ENCODE measurements at places on chromosomes 1 and 21.

DNA sequence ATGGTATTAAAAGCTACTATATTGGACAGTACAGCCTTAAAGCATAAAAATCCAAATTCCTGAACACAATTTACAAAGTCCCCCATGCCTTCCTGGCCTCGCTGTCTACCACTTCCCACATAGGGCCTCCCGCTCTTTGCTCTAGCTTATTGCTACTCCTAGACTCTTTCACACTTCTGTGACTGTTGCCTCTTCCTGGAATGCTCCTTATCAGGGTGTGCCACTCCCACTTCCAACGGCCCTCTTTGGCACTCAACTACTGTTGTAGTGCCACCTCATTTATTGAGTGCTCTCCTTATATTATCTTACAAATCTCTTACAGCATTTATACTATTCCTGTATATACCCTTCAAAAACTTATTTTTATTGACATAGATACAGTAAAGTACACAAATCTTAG, 4.8 kb downstream of the SARS1 start:
- no peak for DNase-seq

DNA sequence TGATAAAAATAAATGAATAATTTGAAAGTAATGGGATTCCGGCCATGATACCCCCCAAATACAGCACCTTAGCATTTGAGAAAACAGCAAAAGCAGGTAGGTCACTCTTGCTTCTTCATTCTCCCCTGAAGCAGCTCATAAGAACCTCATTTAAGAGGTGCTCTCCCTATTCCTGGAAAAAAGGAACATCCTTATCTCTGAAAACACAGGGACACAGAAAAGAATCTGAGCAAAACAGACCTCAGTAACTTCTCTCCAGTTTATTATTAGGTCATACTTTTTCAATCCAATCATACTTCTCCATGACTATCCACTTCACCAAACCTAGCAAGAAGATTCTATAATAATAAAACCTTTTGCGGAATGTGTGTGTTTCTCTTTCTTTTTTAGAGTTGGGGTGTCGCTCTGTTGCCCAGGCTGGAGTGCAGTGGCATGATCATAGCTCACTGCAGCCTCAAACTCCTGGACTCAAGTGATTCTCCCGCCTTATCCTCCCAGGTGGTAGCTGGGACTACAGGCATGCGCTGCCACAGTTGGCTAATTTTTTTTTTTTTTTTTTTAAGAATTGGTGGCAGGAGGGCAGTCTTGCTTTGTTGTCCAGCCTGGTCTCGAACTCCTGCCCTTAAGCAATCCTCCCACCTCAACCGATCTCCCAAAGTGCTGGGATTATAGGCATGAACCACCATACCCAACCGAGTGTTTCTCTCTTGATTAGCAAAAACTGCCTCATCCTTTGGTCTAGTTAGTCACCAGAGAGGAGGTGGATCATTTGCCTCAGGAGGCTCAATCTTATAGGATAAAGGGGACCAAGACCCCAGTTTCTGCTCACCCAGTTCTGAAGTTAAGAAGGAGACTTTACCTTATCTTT, 10.6 kb upstream of the TRIM33 start:
- DNase-seq = no peak

GRCh38 chr1:235648407-235648907, 1.1 kb downstream of the GNG4 start:
- no peak for DNase-seq

GRCh38 chr1:84582802-84583587, 8.8 kb upstream of the CTBS start:
- DNase-seq = no peak

DNA sequence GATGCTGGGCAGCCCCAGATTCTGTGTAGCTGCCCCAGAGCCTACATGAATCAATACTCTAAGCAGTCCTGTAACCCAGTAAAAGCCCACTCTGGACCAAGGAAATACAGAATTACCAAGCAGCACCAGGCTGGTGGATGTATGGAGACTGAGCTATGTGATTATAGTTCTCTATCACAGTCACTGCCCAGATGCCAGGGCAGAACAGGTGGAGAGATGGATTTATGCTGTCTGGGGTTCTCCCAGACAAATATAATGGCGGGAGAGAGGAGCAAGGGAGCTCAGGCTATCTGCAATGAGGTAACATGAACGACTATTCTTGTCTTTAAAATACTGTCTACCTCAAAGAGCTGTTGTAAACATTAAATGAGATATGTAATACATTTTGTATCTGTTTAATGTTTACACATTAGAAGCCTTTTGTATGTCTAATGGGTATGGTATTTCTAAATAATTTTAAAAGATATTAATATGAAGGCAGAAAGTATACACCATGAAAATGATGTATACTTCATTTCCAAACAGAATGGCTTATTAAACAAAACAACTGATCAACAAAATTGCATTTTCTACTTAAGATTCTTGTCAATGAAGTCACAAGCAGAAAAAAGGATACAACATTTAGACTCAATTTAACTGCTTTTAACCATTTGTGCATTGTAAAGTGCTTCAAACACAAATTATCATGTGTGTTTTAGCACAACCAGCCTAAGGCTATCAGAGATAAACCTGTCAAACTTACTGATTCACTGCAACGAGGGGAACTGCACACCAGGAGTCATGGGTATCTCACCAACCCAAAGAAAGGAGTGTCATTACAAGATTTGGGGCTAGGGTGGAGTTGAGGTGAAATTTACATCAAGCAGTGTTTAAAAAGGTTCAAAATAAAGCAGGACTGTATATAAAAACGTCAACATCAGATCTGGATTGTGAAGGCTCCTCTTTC, 3.0 kb downstream of the SDE2 start:
- DNase-seq = no peak

DNA sequence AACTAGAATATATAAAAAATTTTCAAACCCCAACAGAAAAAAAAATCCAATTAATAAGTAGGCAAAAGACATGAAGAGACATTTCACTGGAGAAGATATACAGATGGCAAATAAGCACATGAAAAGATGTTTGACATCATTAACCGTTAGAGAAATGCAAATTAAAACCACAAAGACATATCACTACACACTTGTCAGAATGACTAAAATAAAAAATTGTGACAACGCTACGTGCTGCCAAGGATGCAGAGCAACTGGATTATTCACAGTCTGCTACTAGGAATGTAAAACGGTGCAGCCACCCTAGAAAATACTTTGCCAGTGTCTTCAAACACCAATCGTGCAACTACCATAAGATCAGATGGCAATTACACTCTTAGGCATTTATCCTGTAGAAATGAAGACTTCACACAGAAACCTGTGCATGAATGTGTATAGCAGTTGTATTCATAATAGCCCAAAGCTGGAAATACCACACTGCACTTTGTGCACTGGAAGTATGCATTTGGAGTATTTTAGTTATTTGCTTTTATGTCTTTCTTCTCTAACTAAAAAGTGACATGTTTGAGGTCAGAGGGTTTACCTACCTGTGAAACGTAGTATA, 75.3 kb upstream of the PALMD start:
- DNase-seq = no peak

GRCh38 chr1:177008653-177009052, 155.9 kb downstream of the ASTN1 start:
- DNase-seq = no peak

DNA sequence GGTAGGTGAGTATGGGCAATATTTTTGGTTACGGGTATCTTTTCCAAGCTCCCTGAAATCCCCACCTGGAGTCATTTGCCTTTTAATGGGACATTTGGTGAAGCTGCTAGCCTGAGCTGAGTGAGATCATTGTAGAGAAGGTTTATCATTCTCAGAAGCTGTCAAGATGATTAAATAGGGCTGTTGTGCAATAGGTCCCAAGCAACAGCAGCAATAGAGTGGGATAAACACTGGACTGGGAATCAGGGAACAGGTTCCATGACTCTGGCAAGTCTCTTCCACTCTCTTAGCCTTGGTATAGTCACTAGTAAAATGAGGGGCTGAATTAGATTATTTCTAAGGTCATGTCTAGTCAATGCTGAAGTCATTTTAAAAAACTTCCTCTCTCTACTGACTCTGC, 30.3 kb upstream of the FAM78B start:
- no peak for DNase-seq

DNA sequence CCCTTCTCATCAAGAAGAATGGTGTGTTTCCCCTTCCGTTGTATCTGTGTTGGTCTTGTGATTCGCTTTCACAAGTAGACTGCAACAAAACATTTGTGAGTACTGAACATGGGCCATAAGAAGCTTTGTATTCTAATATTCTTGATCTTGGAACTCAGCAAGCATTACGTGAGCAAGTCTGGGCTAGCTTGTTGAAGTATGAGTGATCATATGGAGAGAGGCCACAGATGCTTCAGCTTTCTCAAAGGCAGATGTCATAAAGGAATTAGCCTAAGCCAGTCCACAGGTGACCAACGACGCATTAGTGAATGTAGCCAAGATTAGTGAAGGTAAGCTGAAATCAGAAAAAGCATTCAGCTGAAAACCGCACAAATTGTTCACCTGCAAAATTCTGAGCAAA, 609.6 kb upstream of the NEGR1 start:
- DNase-seq = no peak

DNA sequence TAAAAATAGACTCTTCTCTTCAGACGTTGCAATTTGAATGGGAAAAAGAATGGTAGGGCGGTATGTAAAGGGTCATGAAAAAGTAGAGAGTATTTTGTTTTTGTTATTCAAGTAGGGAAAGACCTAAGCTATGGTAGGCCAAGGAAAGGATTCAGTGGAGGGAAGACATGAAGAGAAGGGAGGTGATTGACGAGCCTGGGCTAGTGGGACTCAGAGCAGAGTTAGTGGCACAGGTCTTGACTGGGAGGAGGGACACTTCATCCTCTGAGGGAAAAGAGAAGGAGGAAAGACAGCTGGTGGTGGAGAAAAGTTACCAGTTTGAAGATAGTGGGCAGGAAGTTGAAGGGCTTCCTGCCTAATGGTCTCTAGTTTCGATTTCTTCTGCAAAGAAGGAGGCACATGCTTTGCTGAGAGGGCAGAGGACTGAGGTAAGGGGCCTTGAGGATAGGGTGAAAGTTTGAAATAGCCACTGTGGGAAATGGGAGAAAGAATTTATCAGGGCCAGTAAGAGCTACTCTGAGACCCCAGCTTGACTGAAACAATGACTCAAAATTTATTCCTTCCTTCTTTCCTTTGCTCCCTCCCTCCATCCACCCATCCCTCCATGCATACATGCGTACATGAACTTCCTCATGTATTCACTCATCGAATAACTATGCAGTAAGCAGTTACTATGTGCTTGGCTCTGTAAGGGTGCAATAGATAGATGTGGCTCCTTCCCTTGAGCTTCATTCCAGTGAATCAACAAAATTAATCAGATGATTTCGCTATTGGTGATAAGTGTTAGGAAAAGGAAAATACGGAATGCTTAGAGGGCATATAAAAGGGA, 4.2 kb downstream of the CD48 start:
- no peak for DNase-seq

- DNase-seq = no peak
Observed at GRCh38 chr21:42013931-42014330, 3.8 kb upstream of the ZBTB21 start.

GRCh38 chr1:203036135-203036534, 9.8 kb downstream of the PPFIA4 start:
- DNase-seq = no peak

- no peak for DNase-seq
Observed at GRCh38 chr1:91582431-91582921, 81.8 kb downstream of the CDC7 start.

GRCh38 chr1:22275626-22276395, 132.9 kb upstream of the WNT4 start:
- peak; percentile 38 for DNase-seq

DNA sequence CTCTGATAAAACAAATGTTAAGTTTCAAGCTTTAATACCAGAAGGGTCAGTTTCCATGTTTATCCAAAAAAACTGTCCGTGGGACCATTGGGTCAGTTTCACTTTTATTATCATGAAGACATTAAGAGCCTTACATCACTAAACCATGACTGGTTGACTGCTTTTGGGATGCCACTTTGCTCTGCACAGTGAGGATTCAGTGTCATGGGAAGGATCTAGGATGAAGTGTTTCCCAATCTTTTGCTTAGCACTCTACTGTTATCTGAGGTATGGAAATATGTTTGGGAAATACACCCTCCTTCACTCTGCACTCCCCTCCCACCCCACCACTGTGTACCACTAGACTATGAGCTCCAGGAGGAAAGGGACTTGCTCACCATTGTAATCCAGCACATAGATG, 16.3 kb downstream of the RPS6KC1 start:
- no peak for DNase-seq

DNA sequence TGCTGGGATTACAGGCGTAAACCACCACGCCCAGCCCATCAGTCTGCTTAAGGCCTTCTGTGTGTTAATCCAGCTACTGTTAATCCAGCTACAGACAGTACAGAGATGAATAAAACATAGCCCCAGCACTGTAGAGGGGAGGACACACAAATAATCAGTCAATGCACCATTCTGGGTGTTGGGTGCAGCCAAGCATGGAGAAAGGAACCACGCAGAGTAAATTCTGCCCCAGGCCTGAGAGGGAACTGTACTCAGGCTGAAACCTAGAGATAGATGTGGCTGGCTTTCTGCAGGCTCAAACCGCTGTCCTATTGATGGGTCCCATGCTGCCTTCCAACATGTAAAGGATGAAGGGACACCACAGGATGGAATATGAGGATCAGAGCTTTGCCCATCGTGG, 136.8 kb upstream of the IGSF21 start:
- no peak for DNase-seq

DNA sequence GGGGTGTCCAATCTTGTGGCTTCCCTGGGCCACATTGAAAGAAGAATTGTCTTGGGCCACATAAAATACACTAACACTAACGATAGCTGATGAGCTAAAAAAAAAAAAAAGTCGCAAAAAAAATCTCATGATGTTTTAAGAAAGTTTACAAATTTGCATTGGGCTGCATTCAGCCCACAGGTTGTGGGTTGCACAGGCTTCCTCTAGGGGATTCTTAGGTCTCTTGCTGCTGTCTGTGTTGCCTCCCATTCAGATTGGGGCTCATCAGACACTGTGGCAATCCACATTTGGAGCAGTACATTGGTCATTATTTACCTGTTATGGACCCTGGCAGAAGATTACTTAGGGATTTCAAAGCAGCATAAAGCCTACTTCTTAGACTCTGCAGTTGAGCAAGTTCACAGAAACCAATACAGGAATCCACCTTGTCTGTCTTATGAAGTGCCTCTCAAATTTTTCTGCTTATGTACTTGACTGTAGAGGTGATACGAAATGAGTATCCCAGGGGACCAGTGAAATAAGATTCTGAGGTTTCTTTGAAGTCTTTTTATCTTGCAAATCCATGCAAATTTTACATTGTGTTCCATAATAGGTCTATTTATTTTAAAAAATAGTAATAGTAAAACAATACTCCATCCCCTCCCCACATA, 205.5 kb downstream of the RPS6KC1 start:
- DNase-seq = no peak

DNA sequence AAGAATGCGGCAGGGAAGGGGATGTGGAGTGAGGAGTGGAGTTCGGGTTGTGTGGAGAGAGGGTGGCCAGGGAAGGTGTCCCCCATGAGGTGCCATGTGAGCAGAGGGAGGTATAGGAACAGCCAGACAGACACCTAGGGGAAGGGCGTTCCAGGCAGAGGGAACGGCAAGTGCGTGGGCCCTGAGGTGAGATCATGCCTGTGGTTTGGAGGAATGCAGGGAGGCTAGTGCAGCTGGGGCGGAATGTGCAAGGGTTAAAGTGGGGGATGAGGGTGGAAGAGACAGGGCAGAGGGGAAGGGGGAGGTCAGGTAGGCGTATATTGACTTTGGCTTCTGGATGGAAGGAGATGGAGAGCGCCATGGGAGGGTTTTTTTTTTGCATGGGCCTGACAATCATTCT, 31.6 kb upstream of the PADI6 start:
- DNase-seq = no peak
